ENCODE measurements at places on chromosomes 12 and 14.

GRCh38 chr12:19994968-19995367, 373.4 kb upstream of the PDE3A start:
- no peak for DNase-seq

DNA sequence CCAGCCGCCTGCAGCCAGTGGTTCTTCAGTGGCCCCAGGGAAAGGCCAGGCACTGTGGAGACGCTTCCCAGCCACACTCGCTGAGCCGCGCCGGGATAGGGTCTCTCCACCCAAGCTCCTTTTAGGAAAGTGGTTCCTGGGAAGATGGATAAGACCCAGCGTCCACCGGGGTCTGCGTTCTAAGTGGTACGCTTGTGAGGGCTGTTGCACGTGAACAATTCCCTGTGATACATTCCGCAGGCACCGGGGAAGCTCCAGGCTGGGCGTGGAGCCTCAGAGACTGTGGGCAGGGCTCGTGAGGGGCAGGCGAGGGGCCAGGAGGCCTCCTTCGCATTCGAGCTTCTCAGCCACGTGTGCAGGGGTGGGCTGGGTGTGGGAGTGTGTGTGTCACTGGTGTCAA, 48.4 kb downstream of the GALNT9 start:
- no peak for DNase-seq

GRCh38 chr12:120439646-120440247, 1.8 kb downstream of the COX6A1 start:
- DNase-seq: peak; percentile 41

GRCh38 chr14:76194327-76194726, 42.6 kb downstream of the GPATCH2L start:
- DNase-seq: no peak

GRCh38 chr14:22220427-22220826, 368.6 kb downstream of the DAD1 start:
- DNase-seq: no peak

- DNase-seq: no peak
Measured at GRCh38 chr14:56133547-56133946, 15.3 kb downstream of the PELI2 start.

GRCh38 chr14:92704821-92705220, 43.6 kb downstream of the LGMN start:
- DNase-seq: no peak

- no peak for DNase-seq
Measured at GRCh38 chr12:67426067-67426466, 156.9 kb downstream of the CAND1 start.

DNA sequence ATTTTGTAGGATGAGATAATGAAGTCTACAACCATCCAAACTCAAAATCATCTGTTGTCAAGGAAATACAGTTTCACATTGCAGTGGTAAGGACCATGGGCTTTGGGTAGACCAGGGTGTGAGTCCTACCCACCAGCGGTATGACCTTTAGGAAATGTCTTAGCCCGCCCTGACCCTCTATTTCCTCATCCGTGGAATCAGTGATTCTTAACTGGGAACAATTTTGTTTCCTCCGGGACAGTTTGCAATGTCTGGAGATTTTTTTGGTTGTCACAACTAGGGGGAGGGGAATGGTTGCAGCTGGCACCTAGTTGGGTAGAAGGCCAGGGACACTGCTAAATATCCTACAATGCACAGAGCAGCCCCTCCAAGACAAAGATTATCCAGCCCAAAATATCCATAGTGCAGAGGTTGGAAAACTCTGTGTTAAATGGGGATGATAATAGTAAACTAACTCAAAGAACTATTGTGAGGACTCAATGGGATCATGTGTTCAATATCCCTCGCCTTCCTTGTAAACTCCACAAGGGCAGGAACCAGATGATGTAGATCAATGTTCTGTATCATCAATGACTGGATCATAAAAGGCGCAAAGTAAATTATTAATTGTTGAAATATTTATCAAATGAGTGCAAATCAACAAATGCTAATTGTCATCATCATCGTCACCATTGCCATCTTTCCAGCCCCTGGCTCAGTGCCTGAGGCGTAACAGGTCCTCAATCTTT, 15.7 kb upstream of the IFT81 start:
- DNase-seq: no peak

DNA sequence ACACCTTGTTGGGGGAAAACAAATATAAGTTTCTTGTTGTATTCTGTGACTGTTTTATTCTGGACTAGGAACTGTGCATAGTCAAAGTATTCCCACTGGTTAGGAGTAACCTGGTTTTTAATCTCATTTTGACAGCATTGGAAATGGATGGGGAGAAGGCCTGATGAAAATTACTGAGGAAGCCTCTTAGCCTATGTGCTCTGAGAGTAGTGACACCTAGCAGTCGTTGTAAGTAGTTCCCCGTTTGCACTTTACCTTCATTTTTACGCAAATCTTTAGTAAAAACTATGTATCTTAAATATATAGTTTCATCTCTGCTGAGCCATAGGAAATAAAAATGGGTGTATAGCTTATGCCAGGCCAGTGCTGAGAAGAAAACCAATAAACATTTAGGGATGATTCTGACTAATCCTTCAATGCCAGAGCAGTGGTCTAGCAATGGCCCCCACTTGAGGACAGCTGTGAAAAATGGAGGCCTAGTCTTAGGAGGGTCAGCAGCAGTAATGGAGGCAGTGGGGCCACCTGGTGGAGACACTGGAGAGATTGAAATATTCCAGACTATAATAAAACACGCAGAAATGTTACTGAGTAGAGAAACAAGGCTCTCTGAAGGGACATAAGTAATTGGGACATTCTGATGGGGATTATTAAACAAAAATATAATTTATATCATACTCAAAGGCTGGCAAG, 133.2 kb upstream of the NOVA1 start:
- no peak for DNase-seq

GRCh38 chr14:94088516-94088915, 7.4 kb downstream of the IFI27L1 start:
- no peak for DNase-seq

- DNase-seq: no peak
Measured at GRCh38 chr14:75640876-75641275, 19.8 kb downstream of the ERG28 start.

- DNase-seq: no peak
Measured at GRCh38 chr12:67915335-67915851, 73.9 kb upstream of the IFNG-AS1 start.

- DNase-seq: no peak
Measured at GRCh38 chr12:178829-179109, 35.2 kb downstream of the SLC6A12 start.

DNA sequence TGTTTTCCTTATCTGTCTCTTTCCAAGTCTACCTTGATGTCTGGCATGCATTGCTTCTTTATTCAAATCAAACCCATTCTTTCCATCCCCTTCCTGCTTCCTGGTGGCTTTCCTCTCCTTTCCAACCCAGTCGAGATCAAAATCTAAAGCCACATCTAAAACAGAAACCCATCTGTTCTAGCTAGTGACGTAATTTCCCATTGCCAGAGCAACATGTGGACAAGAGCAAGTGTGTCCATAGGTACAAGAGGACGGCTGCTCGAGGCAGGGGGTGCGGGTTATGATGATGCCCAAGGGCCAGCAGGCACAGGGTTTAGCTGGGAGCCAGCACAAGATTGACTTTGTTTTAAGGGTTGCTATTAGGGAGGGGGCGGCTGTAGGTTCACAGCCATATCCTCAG, 7.0 kb downstream of the KRT80 start:
- DNase-seq: no peak

GRCh38 chr12:51751661-51752060, 96.9 kb downstream of the FIGNL2 start:
- DNase-seq: no peak

DNA sequence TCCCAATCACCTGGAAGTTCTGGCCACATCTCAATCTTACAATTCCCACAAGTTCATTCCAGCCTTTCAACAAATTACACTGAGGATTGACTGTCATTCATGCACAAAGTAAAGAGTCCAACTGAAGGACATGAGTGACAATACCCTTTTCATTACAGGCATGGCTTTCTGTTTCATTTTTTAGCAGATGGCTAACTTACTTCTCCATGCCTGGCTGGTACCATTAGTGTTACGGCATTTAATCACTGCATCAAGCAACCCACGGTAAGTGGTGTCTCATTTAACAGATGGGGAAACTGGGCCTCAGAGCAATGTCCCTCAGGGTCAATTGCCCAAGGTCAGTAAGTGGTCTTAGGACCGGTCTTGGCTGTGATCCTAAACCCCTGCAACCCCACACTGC, 114.4 kb downstream of the PRICKLE1 start:
- no peak for DNase-seq

DNA sequence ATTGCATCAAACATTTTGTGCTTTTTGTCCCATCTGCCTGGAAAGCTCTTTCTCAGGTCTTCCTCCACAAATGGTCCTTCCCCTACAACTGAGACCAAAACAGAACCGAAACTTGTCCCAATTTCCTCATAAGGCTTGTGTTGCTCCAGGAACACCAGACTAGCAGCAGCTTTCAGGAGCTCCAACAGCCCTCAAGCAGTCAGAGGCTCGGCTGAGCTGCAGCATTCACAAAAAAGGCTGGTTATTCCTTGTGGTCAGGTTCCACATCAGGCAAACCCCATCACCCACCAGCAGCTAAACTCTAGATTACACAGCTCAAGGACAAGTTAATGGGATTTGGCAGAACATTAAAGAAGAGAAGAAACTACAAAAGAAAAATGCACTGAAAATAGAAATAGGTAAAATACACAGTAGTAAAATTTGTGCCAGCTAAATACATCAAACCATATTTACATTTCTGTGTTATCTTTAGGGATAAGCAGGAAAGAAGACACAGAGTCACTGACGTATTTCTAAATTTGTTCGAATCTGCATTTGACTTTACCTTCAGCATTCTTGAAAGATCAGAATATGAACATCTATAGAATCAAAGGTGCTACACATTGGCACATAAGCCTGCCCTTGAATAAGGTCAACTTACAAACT, 141.2 kb downstream of the STXBP6 start:
- no peak for DNase-seq

GRCh38 chr14:92502541-92503286, 10.9 kb upstream of the RIN3 start:
- DNase-seq: no peak

GRCh38 chr12:105698075-105698474, 367.6 kb downstream of the C12orf75 start:
- DNase-seq: no peak

All from T-helper 2 cell (primary cell).